ENCODE measurements at places on chromosomes 7 and 10. TPM values are rescaled to one million over a fixed set of nuclear protein-coding genes. Genes with fewer than 3 reads are reported as not detected.

The OGA gene
- 131 TPM for total RNA-seq

The ICA1 gene
- 4.1 TPM for total RNA-seq

The TCERG1L gene
- total RNA-seq, result not detected

The ZSWIM8 gene
- 123 TPM for total RNA-seq

The FFAR4 gene
- total RNA-seq, result not detected

The SH2D4B gene
- not detected for total RNA-seq

The IGF2BP3 gene
- total RNA-seq, result not detected

The ARHGAP22 gene
- 3.4 TPM for total RNA-seq

The SPRN gene
- total RNA-seq, result 0.71 TPM

The PNLIPRP1 gene
- total RNA-seq, result not detected

The PNLIPRP3 gene
- total RNA-seq, result not detected

The TMEM184A gene
- total RNA-seq, result 0.23 TPM

The FUOM gene
- total RNA-seq, result 9.1 TPM

The SFRP5 gene
- total RNA-seq, result 19.9 TPM

The PPP1R9A gene
- total RNA-seq, result 23.7 TPM

The LBX1 gene
- not detected for total RNA-seq

The SPDYE8 gene
- not detected for total RNA-seq

The SYT15B gene
- 2.5 TPM for total RNA-seq

The TPST1 gene
- total RNA-seq, result 22.4 TPM

The ANKRD2 gene
- 1.6 TPM for total RNA-seq

The MTURN gene
- total RNA-seq, result 203 TPM

The LARP4B gene
- total RNA-seq, result 38.6 TPM

The TMEM139 gene
- not detected for total RNA-seq

The WDFY4 gene
- total RNA-seq, result 5.8 TPM

The PRKAR2B gene
- 108 TPM for total RNA-seq

The JCAD gene
- 64.2 TPM for total RNA-seq

The GFRA1 gene
- 56.0 TPM for total RNA-seq

The CARD11 gene
- total RNA-seq, result 0.99 TPM

The PDE1C gene
- total RNA-seq, result 13.3 TPM

Data from esophagus muscularis mucosa (tissue), 4 donors.